ENCODE measurements at places on chromosomes 13 and 19.
A peak's percentile ranks its signal among the peaks of the same experiment; 100 is the strongest.

DNA sequence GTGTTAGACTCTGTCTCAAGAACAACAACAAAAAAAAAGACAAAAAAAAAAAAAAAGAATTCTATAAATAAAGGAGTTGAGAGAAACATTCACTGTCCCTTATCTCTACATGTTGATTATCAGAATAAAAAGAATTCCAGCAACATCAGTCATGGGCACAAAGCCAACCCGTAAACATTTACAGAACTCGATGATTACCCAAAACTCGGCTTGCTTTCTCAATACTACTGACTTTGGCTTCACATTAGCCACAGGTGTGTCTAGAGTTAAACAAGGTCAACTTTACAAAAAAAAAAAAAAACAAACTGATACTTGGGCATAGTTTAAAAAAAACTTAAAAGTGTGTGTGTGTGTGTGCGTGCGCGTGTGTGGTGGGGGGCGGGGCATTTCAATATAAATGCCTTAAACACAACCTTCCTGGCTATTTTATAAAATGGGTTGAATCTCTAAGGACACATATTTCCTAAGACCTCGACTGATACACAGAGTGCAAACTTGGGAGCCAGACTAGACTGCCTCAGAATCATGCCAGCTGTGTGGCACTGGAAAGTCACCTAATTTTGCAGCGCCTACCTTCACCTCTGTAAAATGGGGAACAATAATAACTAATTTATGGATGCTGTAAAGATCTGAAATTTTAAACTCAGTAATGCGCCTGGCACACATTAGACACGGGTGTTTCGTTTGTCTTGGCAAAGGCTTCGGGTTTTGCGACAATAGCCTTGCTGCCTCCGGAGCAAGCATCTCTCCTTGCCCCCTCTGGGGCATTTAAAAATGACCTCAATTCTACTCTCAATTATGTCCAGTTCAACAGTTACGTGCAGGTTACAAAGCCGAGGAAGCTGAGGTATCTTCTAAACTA is 922 bp downstream of the EBPL start:
- no peak for DNase-seq

DNA sequence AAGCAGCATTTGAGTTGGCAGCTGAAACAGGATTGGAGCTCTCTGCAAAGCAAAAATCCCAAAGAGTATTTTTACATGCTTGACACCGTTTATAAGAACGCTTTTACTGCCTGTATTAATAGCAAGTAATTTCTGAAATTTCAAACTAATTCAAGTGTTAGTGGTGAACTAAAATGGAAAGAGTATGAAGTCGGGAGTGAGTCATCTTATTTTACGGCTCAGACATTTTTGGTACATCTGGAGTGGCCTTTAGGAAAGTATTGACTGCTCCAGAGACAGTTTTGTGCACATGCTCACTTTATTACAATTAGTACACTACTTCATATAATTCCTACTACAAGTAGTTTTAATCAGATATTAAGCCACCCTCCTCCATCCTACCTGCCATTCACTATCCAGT is 167.4 kb downstream of the SLITRK6 start:
- DNase-seq: no peak

DNA sequence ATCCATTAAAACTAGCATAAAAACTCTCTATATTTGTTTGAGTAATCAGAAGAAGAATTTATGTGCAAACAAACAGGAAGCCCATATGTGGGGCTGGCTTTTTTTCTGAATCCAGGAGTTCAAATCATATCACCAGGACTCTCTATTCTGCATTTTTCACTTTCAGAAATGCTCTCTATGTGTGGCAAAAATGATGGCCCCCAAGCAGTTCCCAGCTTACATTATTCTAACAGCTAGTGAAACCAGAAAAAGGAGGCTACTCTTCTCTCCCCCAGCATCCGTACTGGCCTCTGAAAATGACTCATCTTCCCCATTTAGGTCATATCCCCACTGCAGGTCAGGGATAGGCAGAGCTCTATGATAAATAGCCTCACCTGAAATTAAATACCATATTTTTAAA is 20.4 kb downstream of the RBM26 start:
- no peak for DNase-seq

GRCh38 chr13:20495087-20496023 is 30.3 kb downstream of the CRYL1 start:
- peak; percentile 76 for DNase-seq

- no peak for DNase-seq
These were observed 384.6 kb downstream of the UQCRFS1 start for GRCh38 chr19:28828276-28828870.

DNA sequence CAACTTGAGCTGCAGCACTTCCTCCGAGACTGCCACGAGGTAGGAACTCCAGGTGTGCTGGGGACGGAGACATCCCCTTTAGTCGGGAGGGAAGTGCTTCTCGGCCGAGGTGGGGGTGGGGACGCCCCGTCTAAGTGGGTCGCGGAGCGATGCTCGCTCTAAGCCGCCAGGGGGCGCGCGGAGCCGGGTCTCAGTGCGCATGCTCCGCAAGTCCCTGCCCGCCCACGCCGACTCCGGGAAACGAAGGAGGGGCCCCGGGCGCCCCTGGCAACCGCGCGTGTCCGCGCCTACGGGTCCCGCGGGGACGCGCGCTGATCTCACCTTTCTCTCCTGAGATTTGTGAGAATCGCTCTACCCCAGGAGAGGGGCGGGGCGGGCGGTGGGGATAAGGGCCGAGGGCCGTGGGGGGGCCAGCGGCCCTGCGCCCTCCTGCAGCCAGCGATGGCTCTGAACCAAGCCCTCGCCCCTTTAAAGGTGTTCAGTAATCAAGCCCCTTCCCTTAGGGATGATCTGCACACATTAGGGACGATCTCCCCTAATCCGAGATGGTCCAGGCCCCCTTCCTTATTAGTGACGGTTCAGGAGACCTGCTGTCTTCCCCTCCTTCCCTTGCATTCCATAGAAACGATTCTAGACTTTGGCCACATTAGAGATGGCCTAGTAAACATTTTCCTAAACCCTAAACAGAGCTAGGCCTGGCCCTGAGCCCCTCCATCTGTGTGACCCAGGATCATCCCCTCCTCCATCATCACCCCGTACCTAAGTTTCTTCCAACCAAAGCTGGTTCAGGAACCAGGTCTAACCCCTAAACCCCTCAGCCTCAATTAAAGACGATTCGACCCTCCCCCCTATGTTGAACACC is 47.3 kb upstream of the SHKBP1 start:
- DNase-seq: peak; percentile 90
